Islet precursor cell (in vitro differentiated cells): ENCODE measurements at places on chromosomes 6 and 20.

DNA sequence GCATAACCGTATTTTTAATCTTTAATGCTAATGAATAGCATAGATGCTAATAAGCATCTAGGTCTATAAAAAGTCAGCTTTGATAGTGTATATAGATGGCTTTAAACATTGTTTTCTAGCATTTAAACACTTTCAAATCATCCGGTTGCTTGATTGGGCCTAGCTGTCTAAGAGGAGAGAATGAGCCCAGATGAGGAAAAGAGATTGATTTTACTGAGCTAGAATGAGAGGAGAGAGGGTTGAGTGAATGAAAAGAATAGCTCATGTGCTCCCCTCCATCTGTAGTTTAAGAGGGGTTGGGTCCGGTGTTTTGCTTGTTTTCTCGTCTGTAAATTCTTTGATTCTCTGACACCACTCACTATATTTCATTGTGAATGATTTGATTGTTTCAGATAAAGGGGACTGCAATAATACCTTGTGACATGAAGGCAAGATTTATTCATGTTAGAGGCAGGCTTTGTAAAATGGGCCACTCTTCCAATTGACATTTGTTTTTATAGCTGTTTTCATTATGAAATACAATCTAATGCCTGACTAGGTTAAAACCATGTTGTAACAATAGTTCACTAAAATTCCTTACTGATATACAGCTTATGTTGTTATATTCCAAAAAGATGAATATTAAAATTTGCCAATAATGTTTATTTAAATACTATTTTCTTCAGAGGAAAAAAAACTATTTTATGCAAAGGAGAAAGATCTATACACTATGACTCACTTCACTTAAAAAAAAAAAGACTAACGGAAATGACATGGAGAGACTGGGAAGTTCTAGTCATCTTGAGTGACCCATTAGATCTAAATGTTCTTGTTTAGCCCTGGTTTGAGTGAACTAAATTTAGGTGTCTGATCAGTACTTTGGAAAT is 3.2 kb downstream of the PTPN1 start:
- no peak for DNase-seq

- peak; percentile 91 for DNase-seq
Observed at GRCh38 chr20:36541768-36542488, 609 bp downstream of the MYL9 start.

GRCh38 chr6:144544266-144544830 is 259.2 kb downstream of the UTRN start:
- no peak for DNase-seq

DNA sequence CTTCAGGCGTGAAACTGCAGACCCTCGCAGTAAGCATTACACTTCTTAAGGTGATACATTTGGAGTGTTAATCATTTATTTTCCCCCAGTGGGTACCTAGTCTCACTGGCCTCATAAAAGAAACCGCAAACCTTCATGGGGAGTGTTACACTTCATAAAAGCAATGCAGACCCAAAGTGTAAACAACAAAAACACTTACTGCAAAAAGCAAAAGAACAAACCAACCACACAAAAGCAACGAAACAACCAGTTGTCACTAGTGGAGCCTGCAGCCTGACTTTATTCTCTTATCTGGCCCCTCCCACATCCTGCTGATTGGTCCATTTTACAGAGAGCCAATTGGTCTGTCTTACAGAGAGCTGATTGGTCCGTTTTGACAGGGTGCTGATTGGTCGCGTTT is 23.8 kb downstream of the LY86 start:
- no peak for DNase-seq

DNA sequence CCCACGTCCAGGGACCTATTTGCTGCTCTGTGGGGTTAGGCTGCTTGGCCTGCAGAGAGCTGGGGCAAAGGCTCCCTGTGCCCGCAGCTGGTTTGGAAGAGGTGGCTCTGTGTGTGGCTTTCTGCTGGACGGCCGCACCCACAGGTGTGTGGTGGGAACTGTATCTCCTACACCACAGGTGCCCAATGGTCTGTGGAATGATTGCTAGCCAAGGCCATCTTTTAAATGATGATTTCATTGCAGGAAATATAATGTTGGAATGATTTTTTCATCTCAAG is 178.4 kb downstream of the DLL1 start:
- DNase-seq = no peak

GRCh38 chr6:126268092-126268491 is 71.8 kb upstream of the CENPW start:
- peak; percentile 67 for DNase-seq

GRCh38 chr6:123830120-123830519 is 26.5 kb downstream of the NKAIN2 start:
- DNase-seq = peak; percentile 57

- DNase-seq = no peak
Observed at GRCh38 chr6:17771609-17772008, 64.9 kb upstream of the NUP153 start.

GRCh38 chr6:36444470-36444869 is 1.7 kb downstream of the KCTD20 start:
- DNase-seq = no peak

DNA sequence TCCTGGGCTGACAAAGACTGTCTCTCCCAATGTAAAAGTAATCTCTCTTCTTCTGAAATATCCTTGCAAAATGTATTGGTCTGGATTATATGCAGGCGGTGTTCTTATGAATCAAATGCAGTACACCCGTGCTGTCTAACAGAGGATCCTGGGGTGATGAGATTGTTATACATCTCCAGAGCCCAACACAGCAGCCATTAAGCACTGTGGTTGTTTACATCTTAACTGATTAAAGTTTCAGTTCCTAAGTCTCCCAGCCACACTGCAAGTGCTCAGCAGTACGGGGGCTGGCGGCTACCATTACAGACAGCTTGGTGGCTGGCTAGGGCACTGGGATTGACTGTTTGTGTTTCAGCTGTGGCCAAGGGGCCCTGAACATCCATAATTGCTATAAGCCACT is 7.0 kb downstream of the UNC93A start:
- no peak for DNase-seq

DNA sequence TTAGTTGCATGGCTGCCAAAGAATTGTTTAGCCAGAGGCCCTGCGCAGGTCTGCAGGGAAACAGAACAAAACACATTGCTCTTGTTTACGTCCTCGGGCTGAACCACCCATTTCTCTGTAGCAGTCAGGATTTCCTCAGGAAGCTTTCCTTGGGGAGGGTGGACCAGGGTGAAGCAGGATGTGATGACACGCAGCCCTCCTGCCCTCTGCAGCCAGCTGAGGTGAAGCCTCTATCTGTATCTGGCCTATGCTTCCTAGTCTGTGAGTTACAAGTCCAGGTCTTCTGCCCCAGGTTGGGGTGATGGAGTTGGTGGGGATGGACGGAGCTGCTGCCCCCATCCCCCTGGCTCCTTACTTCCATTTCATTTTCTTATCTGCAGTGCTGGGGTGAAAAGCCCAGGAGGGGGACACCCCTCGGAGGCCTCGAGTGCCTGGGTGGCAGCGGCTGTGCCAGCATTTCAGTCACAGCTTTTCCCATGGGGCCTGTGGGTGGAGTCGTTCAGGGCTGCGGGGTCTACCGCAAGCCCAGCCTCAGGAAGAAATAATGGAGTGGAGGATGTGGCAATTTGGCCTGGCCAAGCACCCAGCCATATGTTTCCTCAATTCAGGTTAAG is 24.9 kb downstream of the SASH1 start:
- peak; percentile 79 for DNase-seq

DNA sequence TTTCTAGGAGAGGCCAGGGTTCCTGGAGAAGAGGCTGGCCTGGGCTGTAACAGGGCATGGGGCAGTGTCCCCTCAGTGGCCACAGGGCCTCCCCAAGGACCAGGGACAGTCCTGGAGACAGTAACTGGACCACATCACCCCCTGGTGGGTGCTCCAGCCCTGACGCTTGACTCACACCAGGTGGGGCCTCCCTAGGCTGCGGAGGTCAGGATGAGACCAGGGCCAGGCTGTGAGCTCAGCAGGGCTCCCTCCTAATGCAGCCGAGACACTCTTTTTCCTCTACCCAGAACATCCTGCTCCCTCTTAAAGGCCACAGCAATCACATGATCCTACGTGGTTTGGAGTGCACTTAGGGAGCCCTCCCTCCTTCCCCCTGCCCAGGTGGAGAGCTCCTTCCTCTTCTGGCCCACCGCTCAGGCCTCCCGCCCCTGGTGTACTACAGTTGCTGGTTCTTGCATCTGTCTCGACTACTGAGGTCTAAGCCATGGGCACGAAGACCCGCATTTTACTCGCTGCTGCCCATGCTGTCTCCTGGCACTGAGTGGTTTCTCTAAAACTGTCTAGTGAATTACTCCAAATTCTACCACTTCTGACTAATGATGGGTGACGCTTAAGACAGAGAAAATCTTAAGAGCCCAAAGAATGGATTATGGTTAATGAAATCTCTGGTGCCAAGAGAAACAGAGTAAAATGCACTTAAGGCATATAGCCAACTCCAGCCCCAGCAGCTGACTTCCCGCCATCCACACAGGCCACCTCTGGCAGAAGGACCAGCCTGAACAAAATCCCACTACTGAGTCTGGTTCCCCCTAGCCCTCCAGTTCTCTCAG is 166.1 kb upstream of the CST7 start:
- DNase-seq = peak; percentile 80

DNA sequence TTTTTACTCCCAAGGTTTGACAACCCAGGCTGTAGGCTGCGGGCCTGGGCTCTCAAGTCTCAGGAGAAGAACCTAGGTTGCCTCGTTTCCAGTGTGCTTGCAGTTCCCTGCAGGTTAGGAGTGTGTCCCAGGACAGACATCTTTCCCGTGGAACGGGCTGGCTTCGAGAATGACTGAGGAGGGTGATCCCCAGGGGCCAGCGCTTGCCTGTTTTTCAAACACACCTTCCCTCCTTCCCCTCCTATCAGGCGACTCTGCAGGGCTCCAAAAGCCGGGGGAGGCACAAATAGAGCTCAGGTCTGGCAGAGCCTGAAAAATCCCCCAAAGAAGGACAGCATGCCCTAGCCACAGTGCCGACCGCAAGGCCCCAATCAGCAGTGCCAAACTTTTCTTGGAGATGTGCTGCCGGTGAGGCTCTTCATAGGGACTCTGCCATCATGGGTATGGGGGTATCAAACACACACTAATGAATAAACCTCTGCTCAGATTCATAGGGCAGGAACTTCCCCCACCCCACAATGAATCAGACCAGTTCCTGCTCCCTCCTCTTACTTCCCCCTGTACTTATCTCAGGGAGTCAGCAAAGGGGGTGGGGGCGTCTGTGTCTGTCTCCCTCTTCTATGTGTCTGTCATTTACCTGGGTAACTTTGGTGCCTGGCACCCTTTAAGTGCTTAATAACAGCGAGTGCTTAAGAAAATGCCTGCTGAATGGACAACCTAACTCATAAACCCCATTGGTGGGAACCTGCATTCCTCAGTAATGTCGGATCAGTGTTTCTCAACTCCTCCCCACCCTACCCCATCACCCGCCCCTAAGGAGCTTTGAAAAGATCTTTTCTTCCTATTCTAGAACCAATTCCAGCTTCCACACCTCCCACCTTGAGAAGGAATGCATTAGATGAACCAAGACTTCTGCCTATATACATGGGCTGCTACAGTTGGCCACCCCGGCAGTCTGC is 1.6 kb downstream of the KCNG1 start:
- peak; percentile 75 for DNase-seq

DNA sequence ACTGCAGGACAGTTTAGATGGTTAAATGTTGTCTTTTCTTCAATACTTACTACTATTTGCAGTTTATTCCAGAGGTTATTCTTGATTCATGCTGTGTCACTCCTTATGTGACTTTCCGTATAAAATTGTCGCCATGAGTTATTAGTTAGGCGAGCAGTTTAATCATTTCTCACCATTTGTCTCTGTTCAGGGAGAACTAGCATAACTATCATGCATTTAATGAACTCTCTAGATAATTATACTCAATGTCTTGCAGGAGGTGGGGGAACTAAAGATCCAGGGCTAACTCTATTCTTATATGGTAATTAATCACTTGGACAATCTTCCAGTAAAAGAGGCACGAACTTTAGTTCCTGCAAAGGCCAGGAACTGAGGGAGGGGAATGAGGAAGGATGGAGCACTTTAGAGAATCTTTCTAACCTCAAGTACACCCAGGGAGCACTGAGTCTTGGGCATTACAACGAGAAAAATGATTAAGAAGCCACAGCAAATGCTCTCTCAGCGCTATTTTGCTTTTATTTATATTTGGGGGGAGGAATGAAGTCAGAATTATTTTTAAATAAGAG is 58.3 kb downstream of the IYD start:
- DNase-seq = no peak

- DNase-seq = peak; percentile 62
Observed at GRCh38 chr6:131062241-131063027, 611 bp downstream of the EPB41L2 start.

- no peak for DNase-seq
Observed at GRCh38 chr6:13485303-13485702, 2.1 kb downstream of the GFOD1 start.

GRCh38 chr6:133835901-133836300 is 53.0 kb upstream of the TCF21 start:
- no peak for DNase-seq

- DNase-seq = peak; percentile 82
Observed at GRCh38 chr20:53621482-53622246, 28.0 kb upstream of the ZNF217 start.

GRCh38 chr6:97306544-97307320 is 23.7 kb upstream of the MMS22L start:
- DNase-seq = no peak

DNA sequence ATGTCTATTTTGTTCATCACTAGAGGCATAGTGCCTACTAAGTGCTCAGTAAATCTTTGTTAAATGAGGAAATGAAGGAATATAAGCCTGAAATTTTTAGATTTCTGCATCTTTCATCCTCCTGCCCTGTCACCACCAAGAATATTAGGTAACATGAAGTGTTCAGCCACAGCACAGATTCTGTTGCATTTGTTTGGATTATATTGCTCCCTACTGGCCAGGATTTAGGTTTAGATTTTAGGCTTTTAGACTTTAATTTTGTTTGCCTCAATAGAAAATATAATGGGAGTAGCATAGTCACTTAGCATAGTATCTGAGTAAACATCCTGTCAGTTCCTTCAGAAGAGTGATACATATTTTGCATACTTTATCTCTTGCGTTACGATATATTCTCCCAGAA is 14.2 kb downstream of the FARS2 start:
- DNase-seq = no peak

GRCh38 chr20:62390317-62391164 is 3.6 kb downstream of the RPS21 start:
- DNase-seq = no peak

- DNase-seq = no peak
Observed at GRCh38 chr6:11700118-11700718, 78.4 kb downstream of the ADTRP start.

- DNase-seq = no peak
Observed at GRCh38 chr20:37081717-37082289, 14.0 kb downstream of the RBL1 start.
